H9 (cell line): ENCODE measurements at places on chromosomes 7 and 10.

DNA sequence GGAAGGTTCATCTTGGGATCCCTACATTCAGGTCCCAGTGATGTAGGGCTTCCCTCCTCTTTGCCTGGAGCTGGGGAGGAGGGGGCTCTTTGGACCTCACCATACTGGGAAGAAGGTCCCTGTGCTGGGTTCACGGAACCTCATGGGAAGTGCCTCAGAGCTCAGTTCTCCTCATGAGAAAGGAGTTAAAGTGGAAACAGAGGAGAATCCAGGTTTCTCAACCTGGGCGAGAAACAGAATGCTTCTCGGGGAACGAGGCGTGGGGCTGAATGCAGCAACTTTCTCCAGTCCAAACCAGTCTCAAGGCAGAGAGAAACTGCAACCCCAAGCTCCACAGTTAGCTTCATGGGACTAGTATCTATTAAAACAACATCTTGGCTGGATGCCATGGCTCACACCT, 382.7 kb upstream of the FOXK1 start:
- no peak for DNase-seq

GRCh38 chr10:124033887-124034218, 59.5 kb downstream of the CHST15 start:
- no peak for DNase-seq

GRCh38 chr10:30197186-30197585, 137.8 kb upstream of the JCAD start:
- DNase-seq = no peak

DNA sequence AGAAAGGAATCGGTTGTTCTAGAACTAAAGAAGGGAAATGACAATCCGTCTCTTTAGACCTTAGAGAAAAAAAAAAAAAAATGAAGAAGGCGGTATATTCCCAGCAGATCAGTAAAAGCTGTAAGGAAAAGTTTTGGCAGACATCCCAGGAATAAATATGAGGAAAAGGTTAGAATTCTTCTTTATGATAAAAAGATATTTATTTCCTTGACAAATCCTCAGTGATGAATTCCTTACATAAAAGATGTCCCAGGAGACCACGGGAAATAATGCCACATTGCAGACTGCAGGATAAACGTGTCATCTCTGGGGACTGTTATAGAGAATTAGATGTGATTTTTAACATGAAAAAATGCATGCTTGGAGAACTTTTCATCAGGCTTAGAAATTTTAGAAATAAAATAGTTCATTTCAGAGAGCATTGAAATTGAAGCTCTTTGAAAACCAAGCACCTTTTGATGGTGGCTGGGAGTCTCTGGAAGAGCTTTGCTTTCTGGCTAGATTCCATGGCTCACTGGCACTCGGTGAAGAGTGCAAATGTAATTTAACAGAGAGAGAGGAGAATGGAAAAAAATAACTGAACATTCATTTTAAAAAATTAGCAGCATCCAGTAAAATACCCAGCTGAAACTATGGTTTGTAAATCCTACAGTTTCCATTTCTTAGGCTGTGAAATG, 98.2 kb downstream of the PRPF18 start:
- no peak for DNase-seq

DNA sequence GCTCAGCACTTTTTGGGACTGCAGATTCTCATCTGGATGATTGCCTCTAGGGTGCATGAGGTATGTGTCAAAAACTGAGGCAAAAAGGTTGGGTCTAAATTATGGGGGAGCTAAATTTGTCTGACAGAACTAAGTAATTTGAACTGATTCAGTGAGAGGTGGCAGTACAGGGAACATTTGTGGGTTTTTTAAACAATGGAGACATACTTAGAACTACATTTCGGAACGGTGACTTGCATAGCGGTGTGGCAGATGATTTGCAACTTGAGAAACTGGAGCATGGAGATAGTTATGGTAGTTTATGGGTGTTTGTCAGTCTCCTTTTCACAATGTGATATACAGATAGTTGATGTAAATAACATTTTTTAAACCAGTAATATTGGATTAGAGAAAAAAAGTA, 14.6 kb downstream of the TBC1D12 start:
- no peak for DNase-seq

GRCh38 chr10:104264783-104265182, 4.2 kb upstream of the GSTO2 start:
- DNase-seq = no peak

DNA sequence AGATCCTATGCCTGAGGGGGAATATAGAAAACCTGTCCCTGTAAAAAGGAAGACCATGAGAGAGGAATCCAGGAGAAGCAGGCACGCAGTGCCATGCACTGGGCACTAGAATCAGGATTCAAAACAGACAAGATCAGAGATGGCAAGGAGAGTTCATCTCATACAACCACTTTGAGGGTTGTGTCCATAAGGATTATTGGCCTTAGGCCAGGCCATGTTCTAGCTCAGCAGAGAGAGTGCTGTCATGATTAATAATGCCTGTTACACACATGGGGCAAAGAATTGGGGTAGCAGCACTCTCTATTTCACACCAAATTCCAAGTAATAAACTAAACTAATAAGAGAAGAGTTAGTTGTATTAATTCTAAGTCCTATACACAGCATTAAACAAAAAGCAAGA, 29.1 kb downstream of the EZH2 start:
- no peak for DNase-seq

DNA sequence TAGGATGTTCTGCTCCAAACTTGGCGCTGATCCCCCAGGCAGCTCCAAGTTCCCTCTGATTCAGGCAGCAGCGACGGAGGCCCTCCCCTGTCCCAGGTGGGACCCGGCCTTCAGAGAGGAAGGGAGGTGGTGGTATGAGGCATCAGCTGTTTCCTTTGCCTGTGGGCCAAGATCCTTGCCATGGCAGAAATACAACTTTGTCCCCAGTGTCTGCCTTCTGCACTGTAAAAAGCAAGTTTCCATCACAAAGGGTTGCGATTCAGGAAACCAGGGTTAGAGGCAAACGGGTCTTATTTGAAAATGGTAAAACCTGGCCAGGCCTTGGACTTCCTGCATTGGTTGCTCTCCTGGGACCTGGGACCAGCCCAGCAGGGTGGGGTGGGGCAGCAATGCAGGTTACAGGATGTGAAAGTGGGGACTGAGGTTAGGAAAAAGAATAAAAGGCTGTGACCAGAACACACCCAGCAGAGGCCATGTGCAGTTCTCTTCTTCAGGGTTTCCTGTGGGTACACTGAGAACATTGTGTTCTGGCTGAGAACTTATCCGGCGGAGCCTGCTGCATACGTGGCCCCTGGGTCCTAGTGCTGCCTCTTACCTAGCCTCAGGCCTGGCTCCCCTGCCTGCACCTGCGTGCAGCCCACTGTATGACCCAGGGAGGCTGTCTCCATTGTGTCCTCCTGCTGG, 25.1 kb upstream of the DDIT4 start:
- peak; percentile 73 for DNase-seq

DNA sequence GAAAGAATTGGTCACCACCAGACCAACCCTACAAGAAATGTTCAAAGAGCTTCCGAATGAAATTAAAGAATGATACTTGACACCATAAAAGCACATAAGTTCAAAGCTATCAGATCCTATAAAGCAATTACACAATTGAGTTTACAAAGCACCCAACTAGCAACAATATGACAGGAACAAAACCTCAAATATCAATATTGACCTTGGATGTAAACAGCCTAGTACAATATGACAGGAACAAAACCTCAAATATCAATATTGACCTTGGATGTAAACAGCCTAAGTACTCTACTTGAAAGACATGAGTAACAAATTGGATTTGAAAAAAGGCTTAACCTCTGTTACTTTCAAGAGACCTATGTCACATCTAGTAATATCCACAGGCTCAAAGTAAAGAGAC, 1201.4 kb downstream of the XPNPEP1 start:
- DNase-seq = no peak
